ENCODE measurements at places on chromosomes 11 and 22.

- no peak for DNase-seq
These were observed 24.5 kb upstream of the BLID start for GRCh38 chr11:122140500-122140899.

DNA sequence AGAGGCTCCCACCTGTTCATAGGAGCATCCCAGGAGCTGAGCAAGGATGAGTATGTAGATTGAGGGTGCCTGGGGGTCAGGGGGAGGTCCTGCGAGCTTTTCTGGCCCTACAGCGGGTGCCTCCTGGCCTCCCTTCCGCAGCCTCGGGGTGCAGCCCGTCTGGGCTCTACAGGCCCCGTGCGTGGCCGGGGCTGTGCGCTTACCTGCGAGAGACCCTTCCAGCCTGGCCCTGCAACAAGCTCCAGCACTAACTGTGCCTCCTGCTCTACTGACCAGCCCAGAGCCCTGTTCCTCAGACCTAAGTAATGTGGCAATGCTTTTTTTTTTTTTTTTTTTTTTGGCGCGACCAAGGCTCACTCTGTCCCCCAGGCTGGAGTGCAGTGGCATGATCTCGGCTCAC is 1129.1 kb downstream of the BRD1 start:
- peak; percentile 60 for DNase-seq

- no peak for DNase-seq
These were observed 4.5 kb downstream of the FTH1 start for GRCh38 chr11:61963016-61963281.

DNA sequence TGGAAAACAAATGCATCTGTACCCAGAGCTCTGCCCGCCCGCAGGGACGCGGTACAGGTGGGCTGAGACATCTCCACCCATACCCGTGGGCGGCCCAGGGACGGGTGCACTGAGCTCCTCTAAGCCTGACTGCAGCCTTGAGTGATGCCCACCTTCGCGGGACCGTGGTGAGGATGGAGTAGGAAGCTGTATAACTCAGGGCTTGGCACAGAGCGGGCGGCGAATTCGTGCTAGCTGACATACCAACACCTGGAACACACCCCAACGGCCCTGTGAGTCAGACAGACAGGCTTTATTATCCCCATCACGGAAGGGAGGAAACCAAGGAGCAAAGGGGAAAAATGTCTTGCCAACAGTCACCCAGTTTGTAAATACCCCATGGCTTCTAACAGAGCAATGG is 61.9 kb downstream of the SMCO4 start:
- no peak for DNase-seq

GRCh38 chr11:9095421-9095820 is 4.0 kb upstream of the SCUBE2 start:
- DNase-seq, result no peak

- DNase-seq, result no peak
These were observed 945.3 kb downstream of the LRRC4C start for GRCh38 chr11:40514124-40514523.

- no peak for DNase-seq
These were observed 4.9 kb downstream of the PC start for GRCh38 chr11:66953081-66953833.

- no peak for DNase-seq
These were observed 13.3 kb upstream of the CEP295 start for GRCh38 chr11:93648158-93648557.

DNA sequence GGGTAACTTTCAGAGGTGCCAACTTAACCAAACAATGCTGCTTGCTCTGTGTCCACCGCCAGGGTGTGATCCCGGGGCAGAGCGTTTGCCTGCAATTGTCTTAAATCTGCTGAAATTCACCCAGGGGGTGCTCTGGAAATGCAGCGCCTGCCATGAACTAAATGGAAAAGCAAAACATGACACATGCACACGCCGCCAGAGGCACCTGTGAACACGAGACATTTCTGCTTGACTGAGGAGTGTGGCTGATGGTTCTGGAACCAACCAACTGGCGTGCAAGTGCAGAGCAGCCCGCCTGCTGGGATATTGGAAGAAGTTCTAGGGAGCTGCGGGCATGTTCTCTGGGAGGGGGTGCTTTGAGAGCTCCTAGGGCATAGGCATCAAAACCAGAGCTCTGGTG is 30.4 kb downstream of the DSCAML1 start:
- no peak for DNase-seq

- no peak for DNase-seq
These were observed 2.6 kb downstream of the KLHDC7B start for GRCh38 chr22:50548040-50548920.

GRCh38 chr11:83021780-83022125 is 49.9 kb downstream of the RAB30 start:
- no peak for DNase-seq

DNA sequence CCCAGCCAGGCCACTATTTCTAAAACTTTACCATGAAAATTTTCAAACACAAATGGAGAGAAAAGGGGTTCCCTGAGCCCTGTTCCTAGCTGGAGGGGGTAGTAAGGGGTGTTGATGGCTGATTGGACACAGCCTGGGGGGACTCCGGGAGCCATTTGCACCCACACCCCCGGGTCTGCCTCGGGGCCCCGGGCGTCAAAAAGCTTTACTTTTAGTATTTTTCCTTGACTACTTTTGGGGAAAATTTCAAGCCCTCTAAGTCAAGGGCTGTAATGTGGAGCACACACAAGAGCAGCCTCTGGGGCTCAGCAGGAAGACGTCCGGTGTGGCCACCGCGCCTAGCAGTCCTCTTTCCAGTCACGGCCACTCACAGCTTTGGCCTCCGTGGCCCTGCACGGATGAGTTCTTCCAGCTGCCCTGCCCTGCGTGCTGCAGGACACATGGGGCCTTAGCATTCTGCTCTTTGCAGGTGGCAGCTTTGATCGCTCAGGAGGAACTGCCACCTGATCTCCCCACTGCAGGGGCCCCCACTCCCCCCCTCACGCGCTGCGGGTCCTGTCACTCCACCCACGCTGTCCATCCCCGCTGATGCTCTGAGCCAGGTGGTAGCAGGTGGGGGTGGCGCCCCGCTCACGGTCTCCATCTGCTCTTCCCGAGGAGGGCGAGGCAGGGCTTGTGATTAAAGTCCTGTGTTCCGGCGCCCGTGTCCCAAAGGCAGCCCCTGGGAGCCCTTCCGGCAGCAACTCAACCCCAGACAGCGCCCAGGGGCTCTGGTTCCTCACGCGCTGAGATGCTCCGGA is 14.4 kb downstream of the RNH1 start:
- DNase-seq, result no peak

DNA sequence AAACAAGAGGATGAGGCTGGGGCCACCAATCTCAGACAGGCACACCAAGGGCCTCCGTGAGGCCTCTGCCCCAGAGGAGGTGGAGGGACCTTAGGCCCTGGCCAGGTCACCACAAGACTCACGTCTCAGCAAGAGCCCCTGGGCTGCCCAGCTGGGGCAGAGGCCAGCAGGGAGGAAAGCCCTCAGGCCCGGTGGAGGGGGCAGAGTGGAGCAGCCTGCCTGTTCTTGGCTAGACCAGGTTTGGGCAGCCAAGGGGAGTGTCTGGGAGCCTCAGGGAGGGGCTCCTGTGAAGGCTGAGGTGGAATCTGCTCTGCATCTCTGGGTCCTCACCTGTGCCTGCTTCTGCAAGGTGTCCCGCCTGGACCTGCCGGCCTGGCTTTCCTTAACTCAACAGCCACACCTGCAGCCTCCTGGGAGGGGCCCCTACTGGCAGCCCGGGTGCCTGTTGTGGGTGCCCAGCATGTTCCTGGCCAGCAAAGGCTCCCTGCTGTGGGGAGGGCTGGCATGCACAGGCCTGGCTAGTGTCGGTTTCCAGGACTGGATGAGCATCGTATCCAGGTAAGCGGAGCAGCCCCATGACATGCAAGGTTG is 11.9 kb downstream of the TTLL12 start:
- DNase-seq, result no peak

GRCh38 chr11:124115782-124116616 is 749 bp downstream of the VWA5A start:
- peak; percentile 6 for DNase-seq

- no peak for DNase-seq
These were observed 71.0 kb downstream of the PTPRJ start for GRCh38 chr11:48051217-48051830.

GRCh38 chr22:44181912-44182587 is 1.3 kb downstream of the PARVG start:
- no peak for DNase-seq

DNA sequence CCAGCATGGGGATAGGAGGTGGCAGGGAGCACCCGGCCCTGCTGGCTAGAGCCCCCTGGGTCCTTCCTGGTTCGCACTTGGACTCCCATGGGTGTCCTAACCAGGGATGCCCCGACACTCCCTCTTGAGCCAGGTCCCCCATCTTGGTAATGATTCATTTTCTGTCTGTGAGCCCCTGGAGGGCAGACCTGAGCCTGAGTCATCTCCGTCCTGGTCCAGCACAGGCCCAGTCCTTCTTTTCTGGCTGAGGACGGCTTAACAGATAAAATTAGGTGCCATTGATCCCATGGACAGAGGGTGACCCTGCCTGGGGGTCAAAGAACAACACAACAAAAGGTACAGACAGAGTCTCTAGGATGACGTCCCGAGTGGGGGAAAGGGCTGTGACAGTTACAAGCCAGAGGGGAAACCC is 3.5 kb downstream of the RHOD start:
- no peak for DNase-seq

DNA sequence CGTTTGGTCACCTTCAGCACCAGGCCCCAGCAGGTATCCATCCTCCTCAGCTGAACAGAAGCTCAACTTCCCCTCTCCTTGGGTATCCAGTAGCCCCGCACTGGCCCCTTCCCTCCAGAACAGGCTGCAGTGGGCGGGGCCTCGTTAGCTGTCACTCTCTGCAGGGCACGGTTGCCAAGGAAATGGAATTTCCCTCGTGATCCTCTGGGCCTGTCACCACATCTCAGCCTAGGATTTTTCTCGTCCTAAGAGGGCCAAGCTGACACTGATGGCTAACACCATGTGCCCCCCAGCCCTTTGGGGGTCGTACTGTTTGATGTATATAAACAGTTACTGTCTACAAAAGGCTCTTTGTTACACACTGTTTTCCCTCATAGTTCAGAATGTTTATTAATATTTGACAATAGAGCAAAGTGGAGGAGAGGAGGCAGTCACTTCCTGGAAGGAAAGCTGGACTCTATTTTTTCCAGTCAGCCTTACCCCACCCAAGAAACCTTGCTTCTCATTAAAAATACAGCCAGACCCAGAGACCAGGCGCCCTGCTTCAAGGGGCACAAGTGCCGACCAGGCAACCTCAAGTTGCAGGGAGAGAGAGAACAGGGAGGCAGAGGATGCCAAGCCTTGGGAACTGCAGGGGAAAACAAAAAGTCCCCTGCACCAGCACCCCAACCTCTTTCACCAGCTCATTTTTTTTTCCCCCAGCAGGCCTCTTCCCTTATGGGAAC is 44.5 kb downstream of the FEZ1 start:
- DNase-seq, result peak; percentile 89

- no peak for DNase-seq
These were observed 4.6 kb downstream of the C11orf24 start for GRCh38 chr11:68266936-68267880.

- peak; percentile 25 for DNase-seq
These were observed 1.4 kb upstream of the MUC2 start for GRCh38 chr11:1073261-1073724.

DNA sequence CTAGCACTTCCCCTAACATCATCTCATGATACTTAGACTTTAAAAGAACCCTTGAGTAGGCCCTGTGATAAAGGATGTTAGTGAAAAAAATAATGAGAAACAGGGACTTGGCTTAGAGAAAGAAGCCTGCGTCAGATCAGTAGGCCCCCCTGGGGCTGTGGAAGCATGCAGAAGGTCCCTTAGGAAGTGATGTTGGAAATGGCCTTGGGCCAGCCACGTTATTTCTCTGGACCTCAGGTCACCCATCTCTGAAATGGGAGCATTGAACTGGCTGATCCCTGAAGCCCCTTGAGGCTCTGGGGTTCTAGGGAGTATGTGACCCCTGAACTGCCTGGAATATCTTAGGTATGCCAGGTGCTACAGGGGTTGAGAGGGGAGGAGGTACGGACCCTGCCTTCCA is 40.2 kb downstream of the MCM5 start:
- no peak for DNase-seq

- peak; percentile 25 for DNase-seq
These were observed 42.9 kb downstream of the IGF2 start for GRCh38 chr11:2096011-2096918.

GRCh38 chr11:88341522-88342251 is 4.2 kb upstream of the CTSC start:
- no peak for DNase-seq

- no peak for DNase-seq
These were observed 304.9 kb upstream of the PLET1 start for GRCh38 chr11:112565551-112565950.

- peak; percentile 96 for DNase-seq
These were observed at the start of gene SOX10 for GRCh38 chr22:37983860-37984791. Gene SOX10, minus strand, starts transcription at chr22:37984555. Its CDS starts 771 bp downstream, at chr22:37983784.

- no peak for DNase-seq
These were observed 64.2 kb downstream of the NFAM1 start for GRCh38 chr22:42367980-42368378.

- no peak for DNase-seq
These were observed 94.8 kb upstream of the RTL6 start for GRCh38 chr22:44592824-44593148.

DNA sequence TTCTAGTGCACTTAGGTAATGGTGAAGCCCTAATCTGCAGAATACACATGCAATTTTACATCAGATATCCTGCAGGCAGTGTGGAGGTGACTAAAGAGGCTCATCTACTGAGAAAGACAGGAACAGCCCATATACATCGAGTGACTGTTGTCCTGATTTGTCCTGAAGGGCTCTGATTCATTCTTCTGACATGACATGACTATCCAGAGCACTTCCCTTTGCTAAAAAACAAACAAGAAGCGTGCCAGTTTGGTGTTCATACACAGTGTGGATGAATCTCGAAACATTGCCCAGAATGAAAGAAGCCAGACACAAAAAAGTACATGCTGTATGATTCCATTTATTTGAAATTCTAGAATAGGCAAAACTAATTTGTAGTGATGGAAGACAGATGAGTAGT is 48.0 kb upstream of the AMPD3 start:
- no peak for DNase-seq
